ENCODE measurements at places on chromosomes 12 and 14. TPM values are rescaled to one million over a fixed set of nuclear protein-coding genes. Genes with fewer than 3 reads are reported as not detected.

NELL2 gene
- not detected for total RNA-seq

RGS6 gene
- 18.8 TPM for total RNA-seq

AVPR1A gene
- total RNA-seq, result 1.8 TPM

STAC3 gene
- total RNA-seq, result 0.95 TPM

P2RX2 gene
- not detected for total RNA-seq

KRT8 gene
- total RNA-seq, result 96.6 TPM

FANCM gene
- 3.2 TPM for total RNA-seq

MUCL1 gene
- not detected for total RNA-seq

WNT5B gene
- 0.88 TPM for total RNA-seq

SRP54 gene
- total RNA-seq, result 29.0 TPM

BCL11B gene
- total RNA-seq, result 2.1 TPM

RDH16 gene
- not detected for total RNA-seq

RBP5 gene
- not detected for total RNA-seq
